Colonic mucosa (tissue), 4 donors: ENCODE measurements at places on chromosomes 1 and 21.

GRCh38 chr1:79660129-79660528 is 653.6 kb upstream of the ADGRL4 start:
- no peak for DNase-seq

- DNase-seq: no peak
Measured at GRCh38 chr21:37045149-37045548, 27.7 kb downstream of the PIGP start.

- no peak for DNase-seq
Measured at GRCh38 chr1:214494706-214495105, 56.7 kb downstream of the PTPN14 start.

GRCh38 chr1:41662061-41662764 is 177.7 kb upstream of the EDN2 start:
- DNase-seq: peak; percentile 46

DNA sequence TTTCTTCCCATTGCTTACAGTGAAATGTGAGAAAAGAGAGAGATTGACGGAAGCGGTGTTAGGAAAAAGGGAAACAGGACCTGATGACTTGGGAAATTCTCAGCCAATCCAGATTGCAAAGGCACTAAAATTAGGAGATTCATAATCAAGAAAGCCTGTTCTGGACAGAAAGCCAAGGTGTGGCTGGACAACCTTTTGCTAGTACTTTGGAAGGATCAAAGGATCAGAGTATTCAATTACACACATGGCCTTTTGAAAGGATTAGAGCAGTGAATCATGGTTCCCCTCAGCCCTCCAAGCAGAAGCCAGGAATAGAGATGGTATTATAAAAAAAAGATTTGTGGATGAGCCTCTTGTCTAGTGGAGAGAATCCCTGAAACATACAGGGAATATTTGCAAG is 669.8 kb upstream of the ADAMTS5 start:
- DNase-seq: no peak

- no peak for DNase-seq
Measured at GRCh38 chr1:230191855-230192254, 124.8 kb downstream of the GALNT2 start.
